ENCODE measurements at places on chromosomes 5 and 9. TPM values are rescaled to one million over a fixed set of nuclear protein-coding genes. Genes with fewer than 3 reads are reported as not detected.

GRCh38 chr9:121841771-121842611 lies 190.6 kb downstream of the DAB2IP start:
- DNase-seq: no peak

- DNase-seq: no peak
These were observed 64.8 kb downstream of the ATP10B start for GRCh38 chr5:160787240-160787639.

- DNase-seq: no peak
These were observed at the start of gene PDE6A for GRCh38 chr5:149944666-149945065. PDE6A (minus strand) TSS chr5:149944793; CDS start chr5:149944673, 120 bp downstream.

The RAPGEF6 gene
- 13.6 TPM for polyA plus RNA-seq

DNA sequence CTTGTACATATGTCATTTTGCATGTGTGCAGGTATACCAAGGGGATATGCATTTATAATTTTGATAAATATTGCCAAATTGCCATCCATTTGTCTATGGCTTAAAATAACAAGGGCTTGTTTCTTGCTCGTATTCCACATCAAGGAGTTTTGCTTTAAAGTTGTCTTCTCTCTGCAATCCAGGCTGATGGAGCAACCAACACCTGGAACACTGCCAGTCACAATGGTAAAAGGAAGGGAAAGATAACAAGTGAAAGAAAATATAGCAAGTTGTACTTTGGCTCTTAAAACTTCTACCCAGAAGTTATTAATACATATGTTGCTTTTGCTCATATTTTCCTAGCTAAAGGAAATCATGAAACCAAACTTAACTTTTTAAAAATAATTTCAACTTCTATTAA lies 156.9 kb downstream of the UNC13B start:
- no peak for DNase-seq

The PCDHGB2 gene
- 0.66 TPM for polyA plus RNA-seq
